ENCODE measurements at places on chromosomes 13 and 19. TPM values are rescaled to one million over a fixed set of nuclear protein-coding genes. Genes with fewer than 3 reads are reported as not detected.

Gene PDE4C
- polyA plus RNA-seq = not detected

Gene MBD3L2B
- not detected for polyA plus RNA-seq

Gene RCBTB2
- polyA plus RNA-seq = 17.0 TPM

Gene EDNRB
- polyA plus RNA-seq = 14.0 TPM

Gene PSPC1
- 31.8 TPM for polyA plus RNA-seq

Gene KLF1
- not detected for polyA plus RNA-seq

Gene KRTDAP
- not detected for polyA plus RNA-seq

Gene SYNGR4
- polyA plus RNA-seq = not detected

Gene GRIK5
- polyA plus RNA-seq = 8.9 TPM

Gene IZUMO2
- polyA plus RNA-seq = not detected

Gene ZNF526
- 2.6 TPM for polyA plus RNA-seq

Gene UNC13A
- polyA plus RNA-seq = 0.06 TPM

Gene ZNF491
- 1.1 TPM for polyA plus RNA-seq

Gene LILRA1
- 0.43 TPM for polyA plus RNA-seq

Gene C3
- polyA plus RNA-seq = 452 TPM

Gene CTU1
- polyA plus RNA-seq = 5.2 TPM

Gene PEAK3
- not detected for polyA plus RNA-seq

Gene PRKACA
- polyA plus RNA-seq = 51.4 TPM

Gene F10
- polyA plus RNA-seq = 6.8 TPM

Gene PLVAP
- polyA plus RNA-seq = 148 TPM

Gene LGALS4
- polyA plus RNA-seq = 1.2 TPM

Gene DCLK1
- 0.73 TPM for polyA plus RNA-seq

Gene ZSWIM9
- 5.5 TPM for polyA plus RNA-seq

Gene SH2D3A
- polyA plus RNA-seq = 12.5 TPM

Gene FAAP24
- polyA plus RNA-seq = 1.4 TPM

Gene GZMM
- polyA plus RNA-seq = not detected

Gene HSH2D
- polyA plus RNA-seq = 0.41 TPM

Gene PLIN4
- polyA plus RNA-seq = 1.6 TPM

Gene LGALS13
- not detected for polyA plus RNA-seq

Gene VWA8
- 6.4 TPM for polyA plus RNA-seq

Gene SGCG
- not detected for polyA plus RNA-seq

Gene KLK13
- polyA plus RNA-seq = not detected

Gene ZNF431
- 4.2 TPM for polyA plus RNA-seq

Gene ASPDH
- polyA plus RNA-seq = 115 TPM

Gene ACP5
- 93.3 TPM for polyA plus RNA-seq

Gene SPACA4
- polyA plus RNA-seq = not detected

Gene RHPN2
- polyA plus RNA-seq = 13.5 TPM

Gene IER2
- 96.7 TPM for polyA plus RNA-seq

Gene ZNF865
- 5.8 TPM for polyA plus RNA-seq

Gene B3GNT8
- polyA plus RNA-seq = 6.5 TPM

Gene ING1
- 7.8 TPM for polyA plus RNA-seq

Gene KANK3
- 15.0 TPM for polyA plus RNA-seq

Gene LYL1
- polyA plus RNA-seq = 8.5 TPM

Gene S1PR4
- 0.67 TPM for polyA plus RNA-seq

Gene ICAM3
- polyA plus RNA-seq = 21.8 TPM

Gene NCAN
- not detected for polyA plus RNA-seq

Gene CCDC169
- polyA plus RNA-seq = 2.5 TPM

Gene OLFM4
- polyA plus RNA-seq = 14.6 TPM

Gene NMRK2
- polyA plus RNA-seq = 6.1 TPM

Gene UBE2L5
- not detected for polyA plus RNA-seq

Gene ETV2
- polyA plus RNA-seq = 3.3 TPM

Gene ZNF415
- 8.8 TPM for polyA plus RNA-seq

Gene ARGLU1
- polyA plus RNA-seq = 39.0 TPM

Gene FXYD7
- not detected for polyA plus RNA-seq

Gene CADM4
- 47.0 TPM for polyA plus RNA-seq

Gene SLC1A6
- not detected for polyA plus RNA-seq

Gene SHISA7
- not detected for polyA plus RNA-seq

Measured in kidney (tissue), 22 donors.